CD4-positive, alpha-beta T cell treated with Interleukin-21 for 1 hour (primary cell): ENCODE measurements at places on chromosomes 1 and 21.

DNA sequence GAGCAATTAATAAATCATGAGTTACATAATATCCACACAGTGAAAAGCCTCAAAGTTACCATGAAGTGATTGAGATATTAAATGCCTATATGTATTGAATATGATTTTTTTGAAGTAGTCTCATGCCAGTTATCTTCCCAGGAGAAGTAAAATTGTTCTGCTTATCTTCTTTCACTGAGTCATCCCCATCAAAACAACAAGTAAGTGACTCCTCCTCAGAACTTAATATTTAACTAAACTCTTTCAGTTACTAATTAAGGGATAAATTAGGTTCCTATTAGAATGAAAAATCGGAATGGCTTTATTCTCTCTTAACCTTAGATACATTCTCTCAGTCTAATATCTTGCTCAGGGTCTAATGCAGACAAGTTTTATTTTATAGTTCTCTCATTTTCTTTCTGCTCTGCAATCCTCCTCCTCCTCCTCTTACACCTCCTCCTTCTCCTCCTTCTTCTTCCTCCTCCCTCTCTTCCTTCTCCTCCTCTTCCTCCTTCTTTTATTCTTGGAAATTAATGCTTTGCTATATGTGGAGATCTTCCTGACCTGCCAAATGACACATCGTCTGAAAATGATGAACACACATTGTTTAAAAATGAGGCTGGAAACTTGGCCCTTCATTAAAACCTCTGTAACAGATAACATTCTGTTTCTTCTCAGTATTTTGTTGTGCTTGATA, 110.9 kb downstream of the RUNX1 start:
- DNase-seq, result no peak

- DNase-seq, result no peak
Observed at GRCh38 chr1:188140958-188141357, 1312.2 kb downstream of the PLA2G4A start.

- DNase-seq, result no peak
Observed at GRCh38 chr1:87872189-87872588, 543.5 kb downstream of the LMO4 start.

GRCh38 chr1:219882755-219883154, 45.6 kb downstream of the SLC30A10 start:
- DNase-seq, result no peak

DNA sequence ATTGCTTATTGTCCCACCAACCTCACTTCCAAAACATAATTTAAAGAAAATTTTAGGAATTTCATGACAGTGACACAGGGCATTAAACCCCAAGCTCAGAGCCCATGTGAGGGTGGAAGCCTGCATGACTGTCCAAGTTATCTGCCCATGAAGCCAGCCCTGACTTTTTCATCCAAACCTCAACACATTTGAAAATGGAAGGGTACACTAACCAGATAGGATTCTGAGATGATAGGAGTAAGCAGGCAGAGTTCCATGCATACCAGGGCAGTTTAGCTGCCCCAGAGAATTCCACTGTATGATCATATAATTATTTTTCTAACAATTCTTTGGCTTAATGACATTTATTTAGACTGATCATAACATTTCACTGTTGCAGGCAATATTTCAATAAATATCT, 986.0 kb downstream of the TTLL7 start:
- no peak for DNase-seq
